Activated T-cell treated with anti-CD3 and anti-CD28 coated beads, Interleukin-2, amount 50 U/mL, for 24 hours (primary cell): ENCODE measurements at places on chromosomes 16 and 17.
A peak's percentile ranks its signal among the peaks of the same experiment; 100 is the strongest.

GRCh38 chr16:2432286-2432685 is 3.0 kb downstream of the CCNF start:
- no peak for DNase-seq

DNA sequence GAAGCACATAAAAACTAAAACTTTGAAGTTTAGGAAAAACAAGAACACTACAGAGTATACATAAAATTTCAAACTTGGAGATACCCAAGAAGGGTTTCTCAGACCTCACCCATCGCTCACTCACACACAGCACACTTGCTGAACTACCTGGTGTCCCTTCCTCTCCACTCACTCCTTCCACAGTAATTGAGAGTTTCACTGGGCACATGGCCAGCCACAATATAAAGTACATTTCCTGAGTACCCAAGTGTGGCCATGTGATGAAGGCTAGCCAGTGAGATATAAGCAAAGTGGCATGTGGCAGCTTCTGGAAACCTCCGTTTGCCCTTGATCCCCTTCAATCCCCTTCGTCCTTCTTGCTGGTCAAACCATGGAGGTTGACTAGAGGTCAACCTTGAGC is 11.9 kb downstream of the TOX3 start:
- no peak for DNase-seq

DNA sequence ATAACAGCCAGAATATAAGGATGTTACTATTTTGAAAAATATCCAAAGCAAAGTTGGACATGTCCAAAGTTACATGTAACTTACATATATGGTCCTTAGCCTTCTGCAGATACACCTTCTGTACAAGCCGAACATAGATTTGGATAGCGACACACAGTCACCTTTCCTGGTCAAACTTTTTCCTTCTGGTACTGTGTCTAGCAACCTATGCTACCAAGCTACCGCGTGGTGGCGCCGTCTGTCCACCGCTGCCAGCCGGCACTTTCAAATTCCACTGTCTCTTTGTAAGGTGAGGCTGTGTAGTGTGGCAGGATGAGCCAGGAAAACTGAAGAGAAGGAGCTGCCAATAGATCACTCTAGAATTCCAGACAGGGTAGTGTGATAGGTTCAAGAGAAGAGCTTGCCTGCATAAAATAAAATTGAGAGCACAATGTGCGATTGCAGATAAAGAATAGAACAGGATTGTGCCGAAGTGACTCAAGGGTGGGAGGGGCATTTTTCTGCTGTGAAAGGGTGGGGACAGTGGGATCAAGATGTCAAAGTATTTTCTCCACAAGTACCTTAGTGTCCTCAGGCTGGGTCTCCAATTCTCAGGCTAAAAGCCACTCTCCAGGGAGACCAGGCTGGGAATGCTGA is 366.9 kb downstream of the SLC39A11 start:
- peak; percentile 60 for DNase-seq

DNA sequence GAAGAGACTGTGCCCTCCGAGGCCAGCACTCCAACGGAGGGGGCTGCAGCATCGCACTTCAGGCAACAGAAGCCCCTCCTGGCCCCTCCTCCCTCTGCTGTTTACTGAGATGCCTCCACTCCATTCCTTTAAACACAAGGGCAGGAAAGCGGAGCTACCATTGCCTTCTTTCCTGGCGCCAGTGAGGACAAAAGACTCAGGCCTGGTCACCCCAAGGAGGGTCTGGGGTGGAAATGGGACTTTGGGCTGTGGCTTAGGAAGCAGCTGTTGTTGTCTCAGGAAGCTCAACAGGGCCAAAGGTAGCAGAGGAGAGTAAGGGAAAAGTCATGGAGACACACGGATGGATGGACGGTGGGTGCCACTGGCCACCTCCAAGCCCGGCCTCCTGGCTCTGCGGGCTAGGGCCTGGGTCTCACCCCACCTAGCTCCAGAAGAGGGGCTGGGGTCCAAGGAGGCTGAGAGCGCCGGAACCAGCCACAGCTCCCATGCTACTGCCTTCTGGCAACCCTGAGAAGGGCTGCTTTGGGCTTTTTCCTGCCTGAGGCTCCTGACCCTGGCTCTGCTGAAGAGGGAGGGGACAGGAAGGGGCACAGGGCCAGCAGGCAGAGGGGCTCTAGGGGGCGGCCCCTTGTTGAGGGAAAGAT is 11.1 kb downstream of the CD300LG start:
- no peak for DNase-seq

DNA sequence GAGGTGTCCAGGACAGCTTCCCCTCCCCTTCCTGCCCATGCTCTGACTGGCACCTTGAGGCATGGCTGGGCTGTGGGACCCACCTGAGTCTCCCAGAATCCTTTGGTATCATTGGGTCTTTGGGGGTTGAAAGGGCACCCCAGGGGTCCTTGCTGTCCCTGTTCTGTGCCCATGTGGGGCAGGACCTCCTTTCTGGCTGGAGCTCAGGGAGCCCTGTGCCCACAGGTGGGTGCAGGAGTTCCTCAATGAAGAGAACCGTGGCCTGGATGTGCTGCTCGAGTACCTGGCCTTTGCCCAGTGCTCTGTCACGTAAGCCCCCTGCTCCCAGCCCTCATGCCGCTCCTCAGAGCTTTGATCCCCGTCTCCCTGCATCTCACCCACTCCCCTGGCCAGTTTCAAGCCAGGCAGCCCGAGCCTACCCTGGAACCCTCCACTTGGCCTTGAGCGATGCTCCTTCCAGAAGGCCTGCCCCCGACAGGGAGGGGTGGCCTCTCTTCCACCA is 11.8 kb downstream of the FMNL1 start:
- no peak for DNase-seq

DNA sequence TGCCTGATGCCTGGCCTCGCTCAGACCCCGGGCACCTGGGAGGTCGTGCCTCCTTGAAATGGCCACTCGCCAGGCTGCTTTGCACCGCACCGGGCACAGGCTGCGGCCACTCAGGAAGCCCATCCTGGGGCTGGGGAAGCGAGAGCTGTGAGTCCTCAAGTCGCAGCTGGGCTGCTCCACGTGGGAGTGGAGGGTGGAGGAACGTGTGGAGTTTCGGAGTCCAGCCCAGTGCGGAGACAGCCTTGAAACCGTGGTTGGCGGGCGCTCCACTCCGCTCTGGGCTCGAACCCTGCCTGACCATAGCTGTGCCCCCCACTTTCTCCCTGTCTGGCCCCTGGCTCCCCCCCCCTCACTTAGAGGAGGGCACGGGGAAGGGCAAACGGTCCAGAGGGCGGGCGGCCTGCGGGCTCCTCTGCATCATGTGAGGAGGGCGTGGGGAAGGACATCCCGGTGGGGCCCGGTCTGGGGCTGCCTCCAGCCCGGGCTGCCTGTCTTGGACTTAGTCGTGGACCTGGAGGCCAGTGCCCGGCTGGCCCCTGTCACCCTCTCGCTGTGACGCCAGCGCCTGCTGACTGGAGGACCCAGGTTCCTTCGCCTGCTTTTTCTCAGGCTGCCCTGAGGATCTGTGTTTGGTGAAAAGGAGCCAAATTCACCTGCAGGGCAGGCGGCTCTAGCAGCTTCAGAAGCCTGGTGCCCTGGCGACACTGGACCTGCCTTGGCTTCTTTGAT is 2.5 kb downstream of the UBE2I start:
- DNase-seq: no peak

- no peak for DNase-seq
Measured at GRCh38 chr17:74043976-74044375, 159.5 kb upstream of the RPL38 start.

- peak; percentile 86 for DNase-seq
Measured at GRCh38 chr16:11251525-11252481, 4.2 kb downstream of the SOCS1 start.

GRCh38 chr16:3304370-3304769 is 860 bp downstream of the TIGD7 start:
- no peak for DNase-seq

DNA sequence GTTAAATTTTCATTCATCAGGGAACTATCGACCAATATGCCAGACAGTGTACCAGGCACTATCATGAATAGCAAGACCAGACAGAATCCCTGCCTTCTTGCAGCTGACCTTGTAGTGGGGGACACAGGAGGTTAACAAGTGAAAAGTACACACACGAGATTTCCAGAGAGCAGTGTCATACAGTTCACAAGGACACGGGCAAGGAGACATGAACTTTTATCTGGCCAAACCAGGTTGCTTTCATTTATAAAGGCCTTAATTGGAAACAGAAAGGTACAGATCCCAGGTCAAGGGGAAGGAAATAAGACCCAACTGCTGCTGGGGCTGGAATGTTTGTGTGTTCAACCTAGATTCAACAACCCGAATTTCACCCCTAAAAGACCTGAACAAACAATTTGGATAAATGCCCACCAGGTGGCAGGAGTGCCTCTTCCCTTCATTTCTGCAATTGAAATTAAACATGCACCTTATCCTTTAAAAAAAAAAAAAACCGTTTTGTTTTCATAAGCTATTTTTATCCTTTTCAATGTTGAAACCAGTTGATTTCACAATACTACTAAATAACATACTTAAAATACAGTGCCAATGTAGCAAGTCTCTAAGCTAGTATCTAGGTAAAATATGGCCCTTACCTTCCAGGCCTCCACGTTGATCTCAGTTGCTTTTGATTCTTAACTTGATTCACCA is 65.9 kb downstream of the EMP2 start:
- DNase-seq: peak; percentile 42
